ENCODE measurements at places on chromosomes 3 and 15.

- DNase-seq: no peak
Measured at GRCh38 chr15:78680431-78681075, 39.5 kb upstream of the CHRNB4 start.

DNA sequence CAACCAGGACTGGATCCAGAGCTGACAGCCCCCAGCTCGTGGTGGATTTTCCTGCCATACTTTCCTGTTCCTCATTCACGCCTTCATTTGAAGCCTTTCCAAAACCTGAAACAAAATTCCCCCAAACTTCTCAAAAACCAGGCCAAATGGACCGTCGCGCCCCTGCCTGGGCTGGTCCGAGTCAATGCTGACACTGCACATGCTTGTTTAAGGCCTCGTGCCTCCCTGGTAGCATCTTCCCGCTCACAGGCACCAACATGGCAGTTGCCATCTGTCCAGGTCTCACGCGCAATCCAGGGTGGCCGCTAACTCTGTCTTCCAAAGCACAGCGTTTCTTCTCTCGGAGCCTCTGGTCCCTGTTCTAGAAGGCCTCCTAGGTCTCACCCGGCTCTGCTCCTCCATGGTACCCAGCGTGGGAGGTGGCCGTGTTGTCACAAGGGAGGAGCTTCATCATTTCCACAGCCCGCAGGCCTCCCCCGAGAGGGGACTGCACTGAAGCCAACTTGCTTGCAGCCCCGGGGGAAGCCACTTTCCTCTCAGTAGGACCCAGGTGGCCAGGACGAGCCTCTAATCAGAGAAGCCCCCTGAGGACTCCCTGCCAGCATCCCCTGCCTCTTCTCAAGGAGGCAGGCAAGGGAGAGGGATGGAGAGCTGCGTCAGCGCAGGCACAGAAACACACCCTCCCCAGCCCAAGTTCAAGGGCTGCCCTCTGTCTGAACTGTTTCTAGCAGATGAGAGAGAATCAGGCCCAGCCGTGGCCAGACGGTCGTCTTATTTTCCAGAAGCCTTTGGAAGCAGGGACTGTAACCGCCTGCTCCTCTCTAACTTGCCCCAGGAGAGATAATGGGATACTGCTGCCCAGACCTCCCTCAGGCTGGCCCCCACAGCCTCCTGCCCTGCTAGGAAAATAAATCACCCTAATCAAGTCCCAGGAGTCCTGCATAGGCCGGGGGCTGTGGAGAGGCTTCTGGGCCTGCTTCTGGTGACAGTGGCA lies 152.8 kb upstream of the TLE3 start:
- DNase-seq: no peak

DNA sequence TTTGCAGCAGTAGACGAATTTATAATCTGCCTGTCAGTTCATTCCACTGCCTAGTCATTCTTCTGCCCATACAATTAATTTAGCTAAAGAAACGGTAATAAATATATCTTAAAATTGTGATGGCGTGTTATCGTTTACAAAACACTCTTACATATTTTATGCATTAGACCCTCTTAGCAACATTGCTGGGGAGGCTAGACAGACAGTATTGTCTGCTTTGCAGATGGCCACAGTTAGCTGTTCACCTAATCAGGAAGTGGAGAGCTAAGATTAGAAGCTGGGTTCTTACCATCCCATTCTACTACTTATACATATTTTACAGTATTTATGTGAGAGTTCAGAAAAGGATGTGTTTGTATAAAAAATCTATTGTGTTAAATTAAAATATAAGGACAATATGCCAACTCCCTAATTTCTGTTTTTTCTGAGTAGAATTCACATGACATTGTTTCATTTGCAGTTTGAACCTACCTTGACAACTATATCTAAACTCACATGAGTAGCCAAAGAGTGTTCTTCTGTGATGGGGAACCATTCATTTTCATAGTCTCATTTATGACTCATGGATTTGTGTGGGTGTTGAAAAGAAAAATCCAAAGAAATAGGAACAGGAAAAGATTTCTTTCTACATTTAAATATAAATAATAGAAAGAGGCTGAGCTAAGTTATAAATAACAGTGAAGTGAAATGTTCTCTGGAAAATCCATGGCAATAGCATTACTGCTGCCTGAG lies 41.7 kb upstream of the C3orf80 start:
- DNase-seq: no peak

- no peak for DNase-seq
Measured at GRCh38 chr15:53843869-53844569, 84.6 kb upstream of the WDR72 start.

GRCh38 chr15:35182841-35183479 lies 97.9 kb upstream of the NANOGP8 start:
- DNase-seq: no peak

GRCh38 chr3:181952221-181952620 lies 240.5 kb downstream of the SOX2 start:
- DNase-seq: no peak

DNA sequence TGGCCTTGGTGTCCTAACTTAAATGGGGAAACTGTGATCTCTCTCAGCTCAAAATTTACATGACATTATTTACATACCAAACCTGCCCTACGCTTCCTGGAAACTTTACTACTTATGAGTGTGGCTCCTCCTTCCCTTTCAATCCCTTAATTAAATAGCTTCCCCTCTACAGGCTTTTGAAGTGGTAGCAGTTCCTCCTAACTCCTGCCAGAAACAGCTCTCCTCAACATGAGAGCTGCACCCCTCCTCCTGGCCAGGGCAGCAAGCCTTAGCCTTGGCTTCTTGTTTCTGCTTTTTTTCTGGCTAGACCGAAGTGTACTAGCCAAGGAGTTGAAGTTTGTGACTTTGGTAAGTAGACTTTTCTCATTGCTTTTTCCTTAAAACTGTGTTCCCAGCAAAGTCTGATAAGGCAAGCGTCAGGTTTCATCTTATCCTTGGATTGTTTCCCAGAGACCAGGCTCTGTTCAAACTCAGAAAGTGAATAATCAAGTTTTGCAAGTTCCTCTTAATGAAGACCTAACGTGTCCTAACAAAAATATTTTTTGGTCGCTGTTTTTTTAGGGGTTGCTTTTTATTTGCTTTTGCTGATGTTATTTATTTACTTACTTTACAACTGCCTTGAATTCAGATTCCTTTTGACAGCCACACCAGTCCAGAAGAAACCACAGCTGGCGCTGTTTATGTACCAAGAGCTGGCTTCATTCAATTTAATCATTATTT lies at the start of gene ACP3:
ACP3 (plus strand) TSS at position 179 of the 720 bp plus-strand sequence; CDS start at position 229, 50 bp downstream.
- DNase-seq: no peak

- DNase-seq: no peak
Measured at GRCh38 chr3:97658668-97659285, 105.8 kb upstream of the ARL6 start.

DNA sequence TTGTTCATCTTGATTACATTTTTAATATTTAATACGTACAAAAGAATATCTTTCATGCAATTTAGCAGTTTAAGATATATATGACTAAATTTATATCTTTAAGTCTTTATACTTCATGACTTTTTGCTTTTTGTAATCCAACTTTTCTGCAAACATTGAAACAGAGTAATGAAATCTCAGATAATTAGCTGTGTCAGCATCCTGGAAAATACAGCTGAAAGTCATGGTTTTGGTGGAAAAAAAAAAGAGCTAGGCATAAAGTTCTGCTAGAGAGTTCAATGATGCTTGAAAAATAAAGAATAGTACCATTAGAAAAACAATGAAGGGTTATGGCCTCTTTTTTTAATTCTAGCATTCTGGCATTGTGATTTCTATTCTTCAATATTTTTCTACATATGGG lies 387.4 kb upstream of the ROBO2 start:
- DNase-seq: no peak

DNA sequence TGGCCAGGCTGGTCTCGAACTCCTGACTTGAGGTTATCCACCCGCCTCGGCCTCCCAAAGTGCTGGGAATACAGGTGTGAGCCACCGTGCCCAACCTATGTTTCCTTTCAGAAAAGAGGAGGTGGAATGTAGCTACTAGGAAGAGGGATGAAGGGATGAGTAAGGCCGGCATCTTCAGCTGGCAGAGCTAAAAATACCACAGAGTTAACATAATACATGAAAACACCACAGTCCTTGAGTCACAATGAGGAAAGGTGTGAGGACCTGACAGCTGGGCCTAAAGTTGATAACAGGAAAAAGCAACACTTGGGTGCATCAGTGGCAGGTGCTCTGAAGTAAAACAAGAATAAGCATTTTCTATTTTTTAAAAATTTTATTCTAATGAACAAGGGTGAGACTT lies 392.2 kb downstream of the DIPK2A start:
- DNase-seq: no peak

DNA sequence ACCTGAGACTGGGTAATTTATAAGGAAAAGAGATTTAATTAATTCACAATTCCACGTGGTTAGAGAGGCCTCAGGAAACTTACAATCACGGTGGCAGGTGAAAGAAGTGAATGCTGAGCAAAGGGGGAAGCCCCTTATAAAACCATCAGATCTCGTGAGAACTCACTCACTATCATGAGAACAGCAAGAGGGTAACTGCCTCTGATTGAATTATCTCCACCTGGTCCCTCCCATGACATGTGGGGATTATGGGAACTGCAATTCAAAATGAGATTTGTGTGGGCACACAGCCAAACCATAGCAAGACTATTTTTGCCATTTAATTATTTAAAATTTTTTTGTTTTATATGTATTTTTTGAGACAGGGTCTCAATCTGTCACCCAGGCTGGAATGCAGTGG lies 27.0 kb upstream of the KCTD6 start:
- DNase-seq: no peak

GRCh38 chr3:105811518-105812193 lies 57.2 kb downstream of the CBLB start:
- DNase-seq: no peak

GRCh38 chr15:73370151-73370550 lies 1.4 kb upstream of the HCN4 start:
- no peak for DNase-seq

DNA sequence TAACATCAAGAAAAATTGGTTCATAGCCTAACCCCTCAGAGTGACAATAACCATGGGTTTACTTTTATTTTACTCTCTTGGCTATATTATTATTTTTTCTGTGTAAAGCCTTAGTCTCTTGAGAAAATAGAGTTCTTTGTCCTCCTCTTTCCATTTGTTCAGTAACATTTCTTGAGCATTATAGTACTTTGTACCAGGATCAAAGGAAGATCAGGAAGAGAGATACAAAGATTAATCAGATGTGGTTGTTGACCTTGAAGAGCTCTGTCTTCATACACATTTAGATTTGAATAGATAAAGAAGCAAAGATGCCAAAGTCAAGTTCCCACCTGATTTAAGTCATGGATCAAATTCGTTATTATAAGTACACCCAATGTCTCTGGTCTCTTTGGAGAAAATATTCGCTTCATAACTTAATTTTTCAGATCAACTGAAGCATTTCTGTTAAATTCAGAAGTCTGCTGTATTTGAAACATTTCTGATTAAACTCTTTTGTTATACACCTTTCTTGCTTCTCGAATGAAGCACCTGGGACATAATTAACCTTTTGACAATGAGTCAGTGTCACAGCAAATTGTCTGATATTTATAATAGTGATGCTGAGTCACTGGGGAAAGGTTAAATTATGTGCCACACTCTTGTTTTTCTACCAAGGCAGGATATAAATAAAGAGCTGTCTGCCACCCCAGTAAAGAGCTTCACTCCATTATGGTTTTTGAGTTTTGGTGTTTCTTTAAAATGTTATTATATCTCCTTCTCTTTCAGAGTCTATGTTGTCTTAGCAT lies 100.2 kb downstream of the GHSR start:
- DNase-seq: no peak

DNA sequence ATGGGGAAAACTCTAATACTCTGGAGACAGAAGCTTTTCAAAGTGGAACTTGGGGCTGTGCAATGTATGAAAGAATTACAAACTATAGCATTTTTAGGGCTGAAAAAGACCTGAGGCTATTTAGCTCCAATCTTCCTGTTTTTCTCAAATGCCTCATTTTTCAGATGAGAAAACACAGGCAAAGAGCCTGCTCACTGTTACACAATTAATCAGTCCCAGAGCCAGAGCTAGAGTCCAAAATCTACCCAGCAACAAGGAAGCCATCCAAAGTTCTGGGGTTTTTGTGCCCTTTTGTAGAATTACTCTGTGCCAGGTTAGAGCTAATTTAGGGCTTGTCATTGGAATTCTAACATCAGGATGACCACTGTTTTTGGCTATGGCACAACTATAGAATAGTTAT lies 45.5 kb downstream of the GPR149 start:
- no peak for DNase-seq

GRCh38 chr3:143707848-143708247 lies 140.4 kb downstream of the SLC9A9 start:
- DNase-seq: no peak

DNA sequence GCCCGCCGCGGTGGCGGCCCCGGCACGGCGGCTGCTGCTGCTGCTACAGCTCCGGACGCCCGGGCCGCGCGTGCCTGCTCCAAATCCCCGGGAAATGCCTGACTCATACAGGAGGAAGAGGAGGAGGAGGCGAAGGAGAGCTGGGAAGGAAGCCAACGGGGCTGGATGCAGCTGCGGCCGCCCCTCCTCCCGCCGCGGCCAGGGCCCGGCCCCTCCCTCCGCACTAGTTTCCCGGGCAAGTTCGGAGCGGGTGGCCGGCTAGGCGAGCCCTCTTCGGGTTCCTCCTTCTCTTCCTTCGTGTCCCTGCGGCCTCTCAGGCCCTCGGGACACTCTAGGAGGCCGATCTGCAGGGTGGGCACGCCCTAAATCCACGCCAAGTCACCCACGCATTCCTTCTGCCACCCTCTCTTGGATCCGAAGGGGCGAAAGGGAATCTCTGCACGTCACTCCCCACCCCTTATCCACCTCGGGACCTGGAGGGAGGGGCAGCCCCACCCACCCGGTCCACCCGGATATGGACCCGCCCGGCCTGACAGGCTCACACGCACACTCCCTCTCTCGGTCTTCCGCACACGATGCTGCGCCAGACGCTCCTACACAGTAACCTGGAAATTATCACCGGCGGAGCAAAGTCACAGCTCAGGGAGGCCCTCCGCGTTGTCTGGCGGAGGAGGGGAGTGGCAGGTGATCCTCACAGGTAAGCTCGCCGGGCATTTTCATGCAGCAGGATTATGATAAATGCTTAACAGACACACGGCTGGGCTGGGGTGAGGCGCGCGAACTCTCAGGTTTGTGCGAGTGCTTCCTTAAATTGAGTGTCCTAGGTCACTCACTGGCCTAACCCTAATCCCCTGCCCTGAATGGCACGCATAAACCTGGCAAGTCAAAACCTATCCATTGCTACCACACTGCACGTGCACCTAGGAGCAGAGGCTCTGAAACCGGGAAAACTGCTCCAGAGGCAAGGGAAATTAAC lies at the start of the genes OSBPL10 and ZNF860:
OSBPL10 (minus strand) TSS at position 57 of the 976 bp plus-strand sequence. CDS start 83 bp downstream, outside the sequence.
ZNF860 (plus strand) TSS at position 545 of the 976 bp plus-strand sequence. CDS start 7,330 bp downstream, outside the sequence.
- DNase-seq: no peak

- no peak for DNase-seq
Measured at GRCh38 chr15:74337146-74337545, 30.3 kb downstream of the CYP11A1 start.

GRCh38 chr15:41506796-41507341 lies 6.8 kb downstream of the LTK start:
- peak; percentile 8 for DNase-seq

- DNase-seq: no peak
Measured at GRCh38 chr3:55858302-55858701, 371.2 kb upstream of the WNT5A start.

GRCh38 chr15:31207246-31207645 lies 105.7 kb upstream of the TRPM1 start:
- no peak for DNase-seq

GRCh38 chr15:71664622-71665021 lies 145.7 kb upstream of the NR2E3 start:
- DNase-seq: no peak

All from activated naive CD4-positive, alpha-beta T cell (primary cell).